ENCODE measurements at places on chromosomes 7 and 10. TPM values are rescaled to one million over a fixed set of nuclear protein-coding genes. Genes with fewer than 3 reads are reported as not detected.

GRCh38 chr7:83060218-83060617 is 102.5 kb downstream of the PCLO start:
- DNase-seq = no peak

- DNase-seq = no peak
These were observed 4.1 kb upstream of the SFR1 start for GRCh38 chr10:104117839-104118323.

GRCh38 chr10:119306514-119306951 is 99.2 kb downstream of the GRK5 start:
- DNase-seq = no peak

NDUFB8 gene
- polyA plus RNA-seq = 118 TPM

DNA sequence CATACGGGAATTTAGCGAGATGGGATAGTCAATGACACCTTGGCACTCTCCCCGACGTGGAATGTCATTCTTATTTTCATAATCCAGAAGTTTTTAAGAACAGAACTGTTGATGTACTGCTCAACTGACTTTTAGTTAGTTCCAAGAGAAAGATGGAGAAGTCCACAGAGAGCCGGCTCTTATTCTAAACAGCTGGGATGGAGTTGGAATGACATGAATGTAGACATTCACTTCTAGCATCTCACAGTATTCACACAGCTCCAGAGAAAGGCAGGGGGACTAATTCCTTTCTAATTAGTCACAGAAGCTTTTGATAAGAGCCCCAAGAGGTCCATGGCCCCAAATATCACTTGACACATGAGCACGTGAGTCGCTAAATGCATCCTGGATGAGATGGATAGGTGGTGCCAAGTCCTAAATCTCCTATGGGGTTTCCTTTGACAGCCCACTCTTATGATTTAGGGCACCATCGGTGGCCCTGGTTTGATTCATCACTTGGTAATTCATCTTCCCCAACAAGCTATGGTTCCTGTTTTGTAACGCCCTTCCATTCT is 420.3 kb upstream of the AUTS2 start:
- DNase-seq = no peak

C10orf95 gene
- not detected for polyA plus RNA-seq

GRCh38 chr10:77228559-77228958 is 409.0 kb downstream of the KCNMA1 start:
- DNase-seq = no peak

- DNase-seq = no peak
These were observed 27.2 kb upstream of the UNC5B start for GRCh38 chr10:71185209-71185608.

DNA sequence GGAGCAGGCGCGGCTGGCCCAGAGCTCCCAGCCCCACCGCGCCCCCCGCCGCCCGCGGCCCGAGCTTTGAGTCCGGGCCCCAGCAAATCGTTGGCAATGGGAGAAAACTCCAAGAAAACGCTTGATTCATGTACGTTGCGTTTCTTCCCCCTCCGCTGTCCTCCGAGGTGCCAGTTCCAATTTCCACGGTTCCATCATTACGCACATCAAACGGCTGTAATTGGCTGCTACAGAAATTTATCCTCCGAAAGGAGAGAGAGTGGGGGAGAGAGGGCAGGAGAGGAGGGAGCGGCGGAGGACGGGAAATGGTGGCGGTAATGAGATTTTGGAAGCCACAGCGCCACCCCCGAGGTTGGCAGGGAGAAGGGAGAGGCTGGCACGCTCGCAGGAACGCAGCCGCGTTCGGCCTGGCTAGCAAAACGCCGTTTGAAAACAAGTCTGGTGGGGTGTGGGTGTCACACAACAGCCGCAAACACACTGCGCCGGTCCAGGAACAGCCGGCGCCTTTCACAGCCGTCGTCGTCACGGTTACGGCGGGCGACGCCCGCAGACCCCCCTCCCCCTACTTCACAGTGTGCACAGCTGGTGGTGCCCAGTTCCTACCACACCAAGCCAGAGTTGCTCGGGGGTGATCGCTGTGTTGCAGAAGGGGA is 57.5 kb downstream of the UNCX start:
- DNase-seq = no peak

DNA sequence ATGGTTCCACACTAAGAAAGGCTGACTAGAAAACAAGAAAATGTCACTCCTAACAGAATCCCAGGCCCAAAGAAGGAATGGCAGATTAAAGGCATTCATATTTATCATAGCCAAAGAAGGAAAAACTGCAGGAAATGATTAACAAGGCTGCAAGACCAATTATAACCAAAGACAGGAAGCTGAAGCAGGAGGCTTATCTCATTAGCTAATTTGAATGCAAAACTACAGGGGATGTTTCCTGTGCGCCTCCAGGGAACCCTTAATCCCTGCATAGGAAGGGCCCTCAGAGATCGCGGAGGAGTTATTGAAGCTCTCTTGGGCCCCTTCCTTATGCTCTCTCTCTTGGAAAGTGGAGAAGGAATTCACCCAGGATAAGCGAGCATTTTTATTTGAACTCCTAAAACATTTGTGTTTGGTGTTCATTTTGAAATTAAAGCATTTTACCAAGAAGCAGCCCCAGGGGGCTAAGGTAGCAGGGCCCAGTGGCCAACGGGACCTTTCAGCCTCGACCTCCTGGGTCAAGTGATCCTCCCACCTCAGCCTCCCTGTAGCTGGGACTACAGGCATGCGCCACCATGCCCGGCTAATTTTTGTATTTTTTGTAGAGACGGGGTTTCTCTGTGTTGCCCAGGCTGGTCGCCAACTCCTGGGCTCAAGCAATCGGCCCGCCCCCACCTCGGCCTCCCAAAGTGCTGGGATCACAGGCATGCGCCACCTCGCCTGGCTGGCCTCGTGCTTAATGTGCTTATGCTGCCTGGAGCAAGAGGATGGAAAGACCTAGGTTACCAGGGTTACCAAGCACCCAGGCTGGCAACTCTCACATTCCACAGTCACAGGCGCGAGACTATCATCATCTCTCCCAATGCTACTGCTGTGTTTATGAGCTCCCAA is 24.1 kb upstream of the PROSER2 start:
- DNase-seq = no peak

GRCh38 chr7:129827467-129827990 is 125.2 kb downstream of the UBE2H start:
- DNase-seq = no peak

- DNase-seq = no peak
These were observed 20.2 kb downstream of the RTKN2 start for GRCh38 chr10:62248465-62248864.

DNA sequence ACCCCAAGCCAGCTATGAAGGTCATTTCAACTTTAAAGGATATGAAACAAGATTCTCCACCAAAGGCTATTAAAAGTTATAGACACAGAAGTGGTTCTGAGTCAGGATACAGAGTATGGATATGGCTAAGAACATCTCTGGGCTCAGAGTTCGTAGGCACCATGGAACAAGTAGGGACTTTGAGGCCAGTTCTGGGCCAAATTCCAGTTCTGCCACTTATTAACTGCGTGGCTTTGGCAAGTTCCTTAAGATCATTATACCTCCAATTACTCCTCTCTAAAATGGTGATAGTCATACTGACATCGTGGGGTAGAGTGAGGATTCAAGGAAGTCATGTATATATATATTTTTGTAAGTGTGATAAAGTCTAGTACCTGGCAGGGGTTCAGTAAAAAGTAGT is 105.8 kb upstream of the NFE2L3 start:
- DNase-seq = no peak

GRCh38 chr10:118775478-118775877 is 20.7 kb upstream of the CACUL1 start:
- no peak for DNase-seq

DNA sequence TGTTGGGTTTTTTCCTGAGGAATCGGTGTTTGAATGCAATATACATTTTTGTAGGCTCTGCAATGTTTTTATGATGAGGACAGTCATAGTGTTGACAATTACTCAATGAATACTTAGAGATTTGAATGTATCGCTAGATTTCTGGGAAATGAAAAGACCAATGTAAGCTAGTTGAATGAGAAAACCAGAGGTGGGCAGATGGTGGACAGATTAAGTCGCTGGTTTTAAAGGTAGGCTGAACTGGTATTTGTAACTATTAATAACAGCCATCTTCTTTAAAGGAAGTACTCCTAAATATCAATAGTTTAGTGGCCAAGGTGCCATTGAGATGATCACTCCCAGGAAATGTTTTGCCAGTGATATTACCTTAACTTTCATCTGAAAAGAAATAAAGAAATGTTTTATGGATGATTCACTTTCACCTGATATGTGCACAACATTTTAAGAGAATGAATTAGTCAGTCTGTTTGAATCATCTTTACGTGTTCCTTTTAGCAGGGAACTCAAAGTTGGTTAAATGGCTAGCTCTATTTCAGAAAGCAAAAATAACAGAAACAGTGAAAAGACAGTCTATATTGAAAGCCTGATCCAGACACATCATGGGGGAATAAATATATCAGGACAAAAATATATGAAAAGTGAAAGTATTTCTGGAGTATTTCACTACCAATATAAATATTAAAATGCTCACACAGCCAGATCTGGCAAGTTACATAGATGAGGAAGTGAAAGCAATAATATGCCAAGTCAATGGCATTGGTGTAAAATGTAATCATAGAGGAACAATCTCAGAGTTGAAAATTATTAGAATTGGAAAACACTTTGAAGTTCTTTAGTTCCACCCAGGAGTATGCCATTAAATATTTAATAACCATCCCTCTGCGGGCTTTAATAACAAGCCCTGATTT is 20.7 kb downstream of the MET start:
- no peak for DNase-seq

- DNase-seq = no peak
These were observed 75.8 kb downstream of the OR13A1 start for GRCh38 chr10:45239642-45240041.

- DNase-seq = no peak
These were observed 13.9 kb downstream of the FKBP6 start for GRCh38 chr7:73341877-73342276.

AKR1C8 gene
- polyA plus RNA-seq = not detected

AASS gene
- polyA plus RNA-seq = 20.7 TPM

GRCh38 chr7:80279760-80280159 is 145.1 kb downstream of the GNAI1 start:
- no peak for DNase-seq
